Retina (tissue), 1 donor: ENCODE measurements at places on chromosomes 3 and 15.

DNA sequence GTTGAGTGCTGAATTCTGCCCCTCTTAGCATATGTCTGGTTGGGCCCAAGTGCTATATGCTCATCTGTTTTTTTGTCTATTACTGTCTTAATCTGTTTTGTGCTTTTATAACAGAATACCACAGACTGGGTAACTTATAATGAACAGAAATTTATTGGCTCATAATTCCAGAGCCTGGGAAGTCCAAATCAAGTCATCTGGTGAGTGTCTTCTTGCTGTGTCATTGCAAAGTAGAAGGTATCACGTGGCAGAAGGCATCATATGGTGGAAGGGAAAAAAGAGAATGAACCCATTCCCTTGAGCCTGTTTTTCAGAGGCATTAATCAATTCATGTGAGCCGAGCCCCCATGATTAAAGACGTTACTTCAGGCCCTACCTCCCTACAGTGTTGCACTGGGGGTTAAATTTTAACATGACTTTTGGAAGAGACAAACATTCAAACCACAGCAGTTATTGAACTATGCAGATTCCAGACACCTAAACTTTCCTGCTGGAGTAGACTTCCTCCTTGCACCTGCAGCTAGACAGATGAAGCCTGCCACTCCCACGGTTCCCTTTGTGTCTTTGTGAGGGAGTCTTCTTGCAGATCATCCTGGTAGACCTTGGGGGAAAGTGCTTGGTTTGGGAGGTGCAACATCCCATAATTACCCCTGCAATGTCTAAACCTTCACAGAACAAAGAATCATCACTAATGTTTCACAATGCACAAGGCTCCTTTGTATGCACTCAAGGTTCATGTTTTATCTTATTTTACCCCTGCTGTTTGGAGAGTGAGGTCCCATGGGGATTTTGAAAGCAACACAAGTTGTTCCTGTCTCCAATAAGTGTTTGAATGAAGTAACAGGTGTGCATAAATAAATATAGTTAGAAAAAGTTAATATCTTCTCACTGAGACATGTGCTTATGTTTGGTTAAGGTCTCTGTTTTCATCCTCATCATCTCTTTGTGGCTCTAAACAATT, 64.7 kb upstream of the XCR1 start:
- DNase-seq, result no peak

DNA sequence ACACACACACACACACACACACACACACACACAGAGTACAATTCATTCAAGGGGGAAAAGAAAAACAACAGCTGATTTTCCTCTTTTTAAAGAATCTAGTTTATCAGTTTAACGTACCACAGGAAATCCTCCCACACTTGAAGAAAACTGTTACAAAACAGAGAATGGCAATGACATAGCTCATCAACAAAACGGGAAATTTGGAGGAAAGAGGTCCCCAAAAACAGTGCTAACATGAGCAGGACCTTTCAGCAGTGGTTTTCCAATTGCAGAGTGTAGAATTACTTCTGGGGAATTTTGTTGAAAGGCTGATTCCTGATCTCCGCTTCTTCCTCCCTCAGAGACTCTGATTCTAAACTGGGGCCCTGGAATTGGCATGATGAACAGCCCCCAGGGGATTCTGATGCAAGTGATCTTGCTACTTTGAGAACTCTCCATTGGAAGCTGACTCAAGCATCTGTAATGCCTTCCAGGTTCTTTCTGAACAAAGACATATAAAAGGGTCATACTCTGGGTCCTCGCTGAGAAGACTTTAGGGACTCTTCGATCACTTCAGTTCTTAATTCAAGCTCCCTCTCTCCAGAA, 442.6 kb upstream of the PROK2 start:
- no peak for DNase-seq

DNA sequence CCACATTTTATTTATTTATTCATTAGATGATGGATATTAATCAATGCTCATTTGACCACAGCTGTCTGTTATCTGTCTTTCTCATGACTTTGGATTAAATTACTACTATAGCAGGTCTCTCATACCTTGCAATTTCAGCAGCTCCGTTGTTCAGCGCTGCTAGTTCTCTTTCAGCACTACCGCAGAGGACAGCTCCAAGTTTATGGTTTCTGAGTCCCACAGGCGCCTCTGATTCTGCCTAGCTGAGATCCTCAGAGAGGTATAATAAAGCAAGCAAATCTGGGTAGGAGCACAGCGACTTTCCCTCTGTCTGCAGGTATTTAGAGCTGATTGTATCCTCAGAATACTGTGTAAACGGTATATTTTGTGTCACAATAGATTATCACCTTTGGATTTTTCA, 204.9 kb downstream of the CNTN4 start:
- DNase-seq, result peak; percentile 25

GRCh38 chr3:172673210-172673679, 37.6 kb downstream of the NCEH1 start:
- no peak for DNase-seq

- no peak for DNase-seq
Measured at GRCh38 chr3:31369637-31370379, 162.9 kb upstream of the STT3B start.

DNA sequence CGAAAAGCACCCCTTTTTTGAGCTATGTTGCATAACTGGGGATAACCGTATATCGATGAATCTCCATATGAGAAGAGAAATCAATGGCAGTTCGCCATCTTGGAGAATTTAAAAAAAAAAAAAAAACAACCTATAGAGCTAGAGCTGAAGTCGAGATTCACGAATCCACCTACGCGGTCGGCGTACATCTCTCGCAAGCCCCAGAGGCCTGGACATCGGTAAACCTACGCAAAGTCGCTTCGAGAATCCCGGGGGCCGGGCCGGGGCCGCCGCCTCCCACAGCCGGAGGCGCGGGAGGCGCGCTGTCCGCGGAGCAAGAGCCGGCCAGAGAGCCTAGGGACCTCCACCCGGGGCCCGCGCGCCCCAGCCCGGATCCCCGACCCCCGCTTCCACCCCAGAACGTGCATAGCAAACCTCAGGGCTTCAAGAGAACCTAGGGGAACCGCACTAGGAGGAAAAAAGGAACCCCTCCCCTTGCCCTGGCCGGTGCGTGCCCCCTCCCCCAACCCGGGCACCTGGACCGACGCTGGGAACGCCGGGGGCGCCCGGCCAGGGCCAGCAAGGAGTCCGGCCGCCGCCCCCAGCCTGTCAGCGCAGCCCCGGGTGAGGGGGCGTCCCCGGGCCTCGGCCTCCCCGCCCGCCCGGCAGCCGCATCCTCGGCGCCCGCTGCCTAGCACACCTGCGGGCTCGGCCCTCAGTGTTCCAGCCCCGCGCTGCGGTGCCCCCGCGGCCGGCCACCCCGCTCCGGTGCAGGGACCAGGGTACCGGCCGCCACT, 567 bp downstream of the PFN2 start:
- DNase-seq, result peak; percentile 93

DNA sequence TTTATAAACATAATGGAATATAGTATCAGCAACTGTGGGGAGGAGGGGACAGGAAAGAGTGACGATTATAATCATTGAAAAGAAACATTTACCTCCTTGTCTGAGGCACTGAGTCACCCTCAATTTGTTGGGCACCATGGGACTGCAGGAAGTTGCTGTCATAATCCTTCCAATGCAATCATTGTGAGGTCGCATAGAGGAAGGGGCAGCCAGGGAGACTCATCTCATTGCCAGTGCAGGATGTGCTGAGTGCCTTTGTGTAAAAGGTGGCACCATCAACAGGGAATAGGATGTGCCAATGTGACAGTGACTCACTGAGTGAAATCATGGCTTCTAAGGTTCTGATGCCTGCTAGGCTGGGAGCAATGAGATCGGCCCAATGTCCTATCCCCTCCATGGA, 300.4 kb upstream of the ADAMTS9 start:
- no peak for DNase-seq

GRCh38 chr3:71392251-71392650, 191.3 kb downstream of the FOXP1 start:
- DNase-seq, result no peak

GRCh38 chr3:157067114-157067513, 92.8 kb downstream of the CCNL1 start:
- no peak for DNase-seq

- DNase-seq, result peak; percentile 56
Measured at GRCh38 chr3:49803465-49804140, 542 bp downstream of the INKA1 start.

DNA sequence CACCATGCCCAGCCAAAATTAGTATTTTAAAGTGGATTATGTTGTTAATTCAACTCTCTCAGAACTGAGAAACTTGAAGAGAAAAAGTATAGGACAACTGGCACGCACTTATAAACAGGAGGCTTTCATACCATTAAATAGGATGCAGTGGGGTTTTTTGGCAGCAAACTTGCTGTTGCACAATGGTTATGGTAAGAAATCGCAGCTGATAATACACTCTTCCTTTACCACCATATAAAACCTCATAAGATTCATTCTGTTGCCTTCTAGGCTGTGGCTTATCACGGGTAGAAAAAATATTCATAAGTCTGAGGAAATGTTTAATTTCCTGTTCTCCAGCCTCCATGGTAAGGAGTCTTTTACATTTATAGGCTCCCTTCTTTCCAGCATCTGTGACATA, 95.3 kb downstream of the TMCO5A start:
- no peak for DNase-seq

DNA sequence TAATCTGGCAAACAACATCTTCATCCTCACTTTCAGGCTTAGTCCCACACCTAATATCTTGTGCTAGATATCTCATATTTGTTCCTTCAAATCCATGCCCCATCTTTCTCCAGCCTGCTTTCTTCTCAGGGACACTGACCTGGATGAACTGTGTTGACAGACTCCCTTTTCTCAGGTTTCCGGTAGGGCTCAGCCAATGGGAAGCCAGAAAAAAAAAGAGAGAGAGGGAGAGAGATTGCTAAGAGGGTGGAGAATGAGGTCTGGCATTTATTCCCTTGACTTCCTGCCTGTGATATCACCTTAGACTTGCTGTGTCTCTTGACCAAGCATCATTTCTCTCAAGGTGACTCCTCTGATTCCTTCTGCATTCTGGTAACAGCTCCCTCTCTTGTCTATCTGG, 145.6 kb upstream of the ABI3BP start:
- no peak for DNase-seq

- no peak for DNase-seq
Measured at GRCh38 chr15:99118258-99118632, 13.4 kb downstream of the SYNM start.

GRCh38 chr15:32872621-32873283, 154.9 kb downstream of the GREM1 start:
- no peak for DNase-seq

GRCh38 chr15:33226559-33227181, 32.2 kb upstream of the FMN1 start:
- DNase-seq, result no peak
